ENCODE measurements at places on chromosomes 3 and 15.

GRCh38 chr3:49378249-49378895, 20.2 kb upstream of the GPX1 start:
- peak; percentile 83 for DNase-seq

DNA sequence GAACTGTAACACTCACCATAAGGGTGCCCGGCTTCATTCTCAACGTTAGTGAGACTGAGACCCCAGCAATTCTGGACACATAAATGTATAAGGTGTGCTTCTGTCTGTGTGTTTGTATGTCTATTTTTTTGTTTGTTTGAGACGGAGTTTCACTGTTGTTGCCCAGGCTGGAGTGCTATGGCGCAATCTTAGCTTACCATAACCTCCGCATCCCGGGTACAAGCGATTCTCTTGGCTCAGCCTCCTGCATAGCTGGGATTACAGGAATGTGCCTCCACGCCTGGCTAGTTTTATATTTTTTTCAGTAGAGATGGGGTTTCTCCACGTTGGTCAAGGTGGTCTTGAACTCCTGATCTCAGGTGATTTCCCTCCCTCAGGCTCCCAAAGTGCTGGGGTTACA, 43.3 kb upstream of the C2CD4B start:
- DNase-seq: no peak

- peak; percentile 79 for DNase-seq
Observed at GRCh38 chr3:111159391-111159790, 87.8 kb downstream of the NECTIN3 start.

- no peak for DNase-seq
Observed at GRCh38 chr15:47326410-47327333, 390.6 kb upstream of the SEMA6D start.

GRCh38 chr3:147846854-147847478, 437.8 kb downstream of the ZIC1 start:
- DNase-seq: no peak

- no peak for DNase-seq
Observed at GRCh38 chr3:169558371-169558770, 105.1 kb downstream of the MECOM start.

DNA sequence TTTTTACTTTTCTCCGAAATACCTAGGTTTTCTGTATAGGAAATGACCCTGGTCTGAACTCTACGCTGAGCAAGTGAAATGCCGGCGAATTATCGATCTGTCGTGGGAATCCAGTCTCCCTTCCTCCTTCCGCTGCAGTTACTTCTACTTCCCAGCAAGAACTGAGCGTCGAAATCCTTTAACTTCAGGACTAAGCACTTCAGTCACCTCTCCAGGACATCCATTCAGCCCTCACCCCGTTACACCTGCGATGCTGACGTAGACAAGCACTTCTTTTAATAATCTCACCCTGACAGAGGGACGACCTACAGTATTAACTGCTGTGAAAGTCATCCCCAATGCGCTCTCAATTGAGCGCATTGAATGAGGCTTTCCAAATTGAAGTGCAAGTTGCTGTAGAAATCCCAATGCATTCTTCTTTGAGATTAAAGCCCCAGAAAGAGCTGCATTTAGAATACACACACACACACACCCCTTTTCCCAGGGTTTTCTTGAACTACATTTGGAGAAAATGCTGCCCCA, 1.3 kb downstream of the TOP2B start:
- DNase-seq: peak; percentile 28

DNA sequence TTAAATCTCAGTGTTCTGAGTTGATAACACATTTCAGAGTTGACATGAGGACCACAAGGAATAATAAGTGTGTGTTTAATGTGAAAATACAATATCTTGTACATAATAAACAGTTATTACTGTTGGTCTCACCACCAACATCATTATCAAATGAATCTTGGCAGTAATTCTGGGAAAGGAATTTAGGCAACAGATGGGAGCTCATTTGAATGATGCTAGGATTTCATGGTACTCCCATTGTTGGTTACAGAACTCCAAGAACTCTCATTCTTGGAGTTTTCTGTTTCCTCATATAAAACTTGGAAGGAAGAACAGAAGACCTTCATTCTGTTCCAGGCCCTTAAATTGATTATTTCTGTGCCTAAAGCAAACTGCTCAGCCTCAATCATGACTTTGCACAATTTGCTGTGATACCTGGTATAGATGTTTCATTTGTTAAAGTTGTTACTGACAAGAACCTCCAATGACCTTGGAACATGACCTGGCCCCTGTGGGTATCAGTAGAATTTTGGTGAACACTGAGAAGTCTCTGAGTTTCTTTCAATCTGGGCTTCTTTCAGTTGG, 385.8 kb downstream of the LPP start:
- DNase-seq: no peak

DNA sequence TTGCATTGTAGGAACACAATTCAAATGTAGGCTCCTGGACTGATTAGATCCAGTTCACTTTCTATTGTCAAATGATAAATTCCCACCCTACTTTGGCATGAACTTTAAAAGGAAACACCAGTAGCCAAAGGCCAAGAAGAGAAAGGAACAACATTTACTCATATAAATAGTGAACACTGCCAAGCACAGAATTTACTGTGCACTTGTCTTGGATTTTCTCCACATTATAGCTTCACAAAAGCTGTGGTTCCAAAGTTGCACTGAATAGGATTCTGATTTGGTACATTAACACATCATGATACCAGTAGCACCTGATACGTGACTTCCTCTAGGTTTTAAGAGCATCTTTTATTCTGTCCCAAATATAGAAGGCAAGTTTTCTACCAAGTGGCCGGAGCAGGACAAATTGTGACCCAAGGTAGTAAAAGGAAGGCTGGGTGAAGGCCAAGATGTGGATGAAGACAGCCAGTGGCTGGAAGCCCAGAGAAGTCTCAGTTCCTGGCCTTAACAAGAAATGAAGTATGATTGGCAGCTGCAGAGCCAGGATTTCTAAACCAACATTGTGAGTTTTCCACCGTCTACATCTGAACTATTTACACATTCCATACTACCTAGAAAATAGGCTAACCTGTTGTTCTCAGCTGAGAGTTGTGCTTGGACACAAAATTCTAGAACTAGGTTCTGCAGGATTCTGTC, 206.7 kb downstream of the THRB start:
- DNase-seq: peak; percentile 27

- no peak for DNase-seq
Observed at GRCh38 chr3:178475062-178475461, 61.2 kb upstream of the KCNMB2 start.

- no peak for DNase-seq
Observed at GRCh38 chr3:50194903-50195500, 3.6 kb downstream of the GNAT1 start.

DNA sequence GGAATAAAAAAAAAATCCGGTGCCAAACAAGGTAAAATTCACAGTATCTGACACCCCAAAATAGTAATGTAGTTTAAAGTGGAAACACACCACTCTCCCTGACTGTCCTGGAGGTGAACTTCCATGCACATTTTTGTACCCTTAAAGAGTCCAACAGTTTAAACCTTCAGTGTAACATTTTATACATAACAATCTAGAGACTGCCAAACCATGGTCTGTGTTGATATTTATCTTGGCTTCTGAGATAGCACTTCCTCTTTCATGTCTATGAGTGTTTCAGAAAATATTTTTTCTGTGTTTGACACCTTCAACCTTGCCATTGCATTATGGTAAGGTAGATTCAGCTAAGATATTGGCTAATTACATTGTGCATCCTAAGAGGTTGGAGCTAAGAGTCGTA, 13.9 kb downstream of the TMEM45A start:
- DNase-seq: peak; percentile 70

DNA sequence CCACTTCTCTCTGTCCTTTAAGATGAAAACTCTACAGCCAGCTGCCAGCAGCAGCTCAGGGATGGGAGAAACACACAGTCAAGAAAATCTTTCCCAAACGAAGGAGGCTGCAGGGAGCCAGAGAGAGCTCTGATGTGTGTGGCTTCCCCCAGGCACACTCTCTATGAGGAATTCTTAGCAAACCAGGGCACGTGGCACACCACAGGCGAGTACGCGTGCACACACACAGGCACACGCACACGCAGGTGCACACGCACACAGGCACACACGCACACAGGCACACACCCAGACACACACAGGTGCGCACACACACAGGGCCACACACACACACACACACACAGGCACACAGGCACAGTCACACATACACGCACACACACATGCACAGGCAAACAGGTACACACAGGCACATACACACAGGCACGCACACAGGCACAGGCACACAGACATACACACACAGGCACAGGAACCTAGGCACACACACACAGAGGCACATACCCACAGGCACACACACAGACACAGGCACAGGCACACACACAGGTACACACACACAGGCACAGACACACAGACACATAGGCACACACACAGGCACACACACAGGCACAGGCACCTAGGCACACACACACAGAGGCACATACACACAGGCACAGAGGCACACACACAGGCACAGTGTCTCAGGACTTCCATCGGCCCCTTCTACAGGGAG, 91.5 kb upstream of the ATP2B2 start:
- no peak for DNase-seq

DNA sequence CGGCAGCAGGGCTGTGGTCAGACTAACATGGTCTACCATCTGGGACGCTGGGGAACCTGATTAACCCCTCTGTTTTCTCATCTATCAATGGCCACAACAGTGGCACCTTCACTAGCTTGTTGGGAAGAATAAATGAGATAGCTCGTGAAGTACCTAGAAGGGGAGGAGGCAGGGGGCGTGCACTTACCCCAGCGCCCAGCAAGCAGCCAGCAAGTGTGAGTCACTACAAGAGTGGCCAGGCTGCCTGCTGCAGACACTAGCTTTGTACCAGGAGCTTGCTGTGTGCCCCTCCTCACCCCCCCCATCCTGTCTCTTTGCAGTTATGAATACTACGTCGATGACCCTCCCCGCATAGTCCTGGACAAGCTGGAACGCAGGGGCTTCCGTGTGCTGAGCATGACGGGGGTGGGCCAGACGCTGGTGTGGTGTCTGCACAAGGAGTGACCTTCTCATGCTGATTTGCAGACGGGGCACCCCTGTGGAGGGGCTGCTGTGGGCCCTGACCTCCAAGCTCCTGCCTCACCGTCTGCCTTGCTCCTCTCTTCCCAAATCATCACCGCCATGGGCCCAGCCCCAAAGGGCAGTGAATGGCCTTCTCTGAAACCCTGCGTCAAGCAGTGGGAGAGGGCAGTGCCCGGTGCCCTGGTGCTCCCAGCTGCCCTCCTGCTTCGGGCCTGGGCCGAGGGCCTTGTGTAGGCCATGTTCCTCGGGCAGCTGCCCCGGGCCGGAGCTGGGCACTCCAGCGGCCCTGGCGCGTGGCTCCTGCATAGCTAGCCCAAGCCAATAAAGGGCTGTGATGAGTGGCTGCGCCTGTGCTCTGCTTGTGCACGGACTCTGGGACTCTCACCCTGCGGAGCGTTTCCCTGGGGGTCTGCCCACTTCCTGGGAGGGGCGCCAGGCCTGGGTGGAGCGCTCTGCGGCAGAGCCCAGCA, 2.6 kb upstream of the C15orf62 start:
- DNase-seq: peak; percentile 64

DNA sequence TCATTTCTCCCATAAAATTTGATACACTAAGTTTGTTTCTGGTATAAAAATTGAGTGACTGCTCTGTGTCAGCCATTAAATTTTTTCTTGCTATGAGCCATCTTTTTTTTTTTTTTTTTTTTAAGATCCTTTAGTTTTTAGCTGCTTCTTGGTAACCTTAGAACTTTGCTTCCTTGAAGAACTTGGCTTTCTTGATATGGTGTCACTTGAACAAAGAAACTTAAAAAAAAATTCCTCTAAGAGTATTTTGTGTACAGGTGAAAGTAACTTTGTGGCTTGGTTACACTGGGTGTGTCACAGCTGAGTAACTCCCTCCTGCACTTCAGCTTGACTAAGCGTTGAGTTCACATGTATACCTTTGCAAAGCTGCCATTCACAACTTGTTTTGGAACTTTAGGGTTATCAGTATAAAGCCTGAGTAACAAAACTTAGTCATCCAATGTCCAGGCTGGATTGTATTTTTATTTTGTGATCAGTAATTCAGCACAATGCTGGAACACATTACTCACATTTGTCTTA, 6.5 kb downstream of the CHD2 start:
- DNase-seq: peak; percentile 67

DNA sequence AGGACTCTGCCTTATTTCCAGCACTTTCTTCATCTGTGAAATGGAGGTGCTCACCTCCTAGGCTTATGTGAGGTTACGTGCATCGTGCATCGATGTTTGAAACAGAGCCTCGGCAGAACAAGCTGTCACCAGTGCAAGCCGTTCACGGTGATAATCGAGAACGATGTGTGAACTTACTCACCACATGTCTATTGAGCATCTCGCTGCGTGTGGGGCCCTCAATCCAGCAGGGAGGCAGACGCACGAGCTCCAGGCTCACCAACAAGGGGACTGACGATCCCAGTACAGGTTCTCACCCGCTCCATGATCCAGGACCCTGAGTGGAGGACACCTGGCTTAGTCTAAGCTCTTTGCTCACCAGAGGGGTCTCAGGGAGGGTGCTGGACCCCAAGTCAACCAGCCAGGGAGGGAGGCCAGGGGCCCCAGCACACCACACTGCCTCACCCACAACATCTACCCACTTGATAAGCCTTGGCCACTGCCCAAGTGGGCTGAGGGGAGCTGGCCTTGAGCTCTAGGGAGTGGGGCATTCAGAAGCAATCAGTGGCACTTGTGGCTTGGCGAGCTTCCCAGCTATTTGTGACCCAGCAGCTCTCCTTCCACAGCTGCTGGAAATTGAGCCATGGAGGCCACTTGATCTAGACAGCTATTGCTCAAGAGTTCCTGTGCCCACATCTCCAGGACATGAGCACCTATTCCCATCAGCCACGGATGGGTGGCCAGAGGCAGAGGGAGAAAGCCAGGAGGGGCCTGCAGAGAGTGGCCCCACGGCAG, 34.4 kb upstream of the SLC6A1 start:
- no peak for DNase-seq

DNA sequence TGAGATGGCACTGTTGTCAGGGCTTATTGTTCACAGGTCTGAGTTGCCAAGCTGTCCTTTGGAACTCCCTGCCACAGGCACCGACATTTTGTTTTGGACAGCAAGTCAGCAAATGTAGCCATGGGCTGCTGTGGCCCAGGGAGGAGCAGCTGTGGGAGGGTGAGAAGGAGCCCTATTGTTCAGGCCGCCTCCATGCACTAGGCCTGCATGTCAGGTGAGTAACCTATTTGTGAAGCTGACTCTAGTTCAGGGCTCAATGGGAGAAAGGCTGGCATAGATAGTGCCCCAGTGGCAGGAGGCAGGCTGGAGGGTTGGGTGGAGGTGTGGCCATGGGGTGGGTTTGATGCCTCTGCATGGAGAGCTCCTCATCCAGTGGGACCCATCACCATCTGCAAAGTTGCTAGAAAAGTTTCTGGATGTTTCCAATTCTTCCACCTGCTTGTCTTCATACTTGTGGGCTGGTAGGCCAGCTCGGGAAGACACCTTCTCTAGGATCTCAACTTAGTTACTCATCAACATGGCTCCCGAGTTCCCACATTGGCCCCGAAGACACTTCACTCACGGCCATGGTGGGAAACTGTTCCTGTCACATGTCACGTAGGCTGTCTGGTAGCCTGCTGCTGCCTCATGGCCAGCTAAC, 19.5 kb downstream of the AMOTL2 start:
- no peak for DNase-seq

Data from iris pigment epithelial cell (primary cell).